ENCODE measurements at places on chromosomes 11 and 22.

- no peak for DNase-seq
Observed at GRCh38 chr11:115982666-115983065, 478.5 kb upstream of the CADM1 start.

DNA sequence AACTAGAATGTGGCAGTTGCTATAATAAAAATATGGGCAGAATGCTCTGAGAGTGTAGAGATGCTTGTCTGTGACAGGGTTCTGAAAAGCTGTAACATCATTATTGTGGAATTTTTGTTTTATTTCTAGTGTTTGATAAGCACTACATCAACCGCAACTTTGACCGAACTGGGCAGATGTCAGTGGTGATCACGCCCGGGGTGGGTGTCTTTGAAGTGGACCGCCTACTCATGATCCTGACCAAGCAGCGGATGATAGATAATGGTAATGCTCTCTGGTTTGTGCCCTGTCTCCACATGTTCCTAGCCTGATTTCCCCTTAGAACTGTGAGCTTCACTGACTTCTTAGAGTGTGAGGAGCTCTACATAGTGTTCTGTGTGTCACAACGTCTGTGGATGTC is 48.8 kb downstream of the DEPDC5 start:
- no peak for DNase-seq

- DNase-seq, result no peak
Observed at GRCh38 chr22:30423301-30423958, 2.1 kb upstream of the MTFP1 start.

DNA sequence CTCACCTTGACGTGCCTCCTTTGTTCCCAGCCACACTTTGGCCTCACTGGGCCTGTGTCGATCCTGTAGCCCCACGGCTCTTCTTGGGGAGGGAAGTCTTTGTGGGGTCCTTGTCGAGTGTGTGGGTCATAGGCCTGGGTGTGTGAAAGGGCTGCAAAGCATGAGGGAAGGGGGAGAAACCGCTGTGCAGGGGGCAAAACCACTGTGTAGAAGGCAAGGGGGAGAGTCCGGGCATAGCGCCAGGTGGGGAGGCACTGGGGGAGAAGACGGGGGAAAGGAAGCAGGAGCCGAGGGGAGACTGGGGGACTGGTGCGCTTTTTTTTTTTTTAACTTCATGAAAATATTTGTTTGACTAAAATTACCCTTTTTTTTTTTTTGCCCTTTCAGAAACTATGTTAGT is 65.1 kb upstream of the RASD2 start:
- DNase-seq, result no peak

All from fibroblast of skin of left biceps (primary cell).